ENCODE measurements at places on chromosomes 16 and 17.

- peak; percentile 41 for DNase-seq
Measured at GRCh38 chr16:85002608-85003007, 8.7 kb downstream of the ZDHHC7 start.

GRCh38 chr17:81710514-81711308, 1.4 kb upstream of the SLC25A10 start:
- DNase-seq, result peak; percentile 68

GRCh38 chr17:4678448-4679026, 25.4 kb downstream of the PELP1 start:
- no peak for DNase-seq

- DNase-seq, result no peak
Measured at GRCh38 chr17:57523926-57524632, 221.0 kb downstream of the CCDC182 start.

GRCh38 chr17:79752175-79752574, 21.4 kb downstream of the ENPP7 start:
- DNase-seq, result no peak

DNA sequence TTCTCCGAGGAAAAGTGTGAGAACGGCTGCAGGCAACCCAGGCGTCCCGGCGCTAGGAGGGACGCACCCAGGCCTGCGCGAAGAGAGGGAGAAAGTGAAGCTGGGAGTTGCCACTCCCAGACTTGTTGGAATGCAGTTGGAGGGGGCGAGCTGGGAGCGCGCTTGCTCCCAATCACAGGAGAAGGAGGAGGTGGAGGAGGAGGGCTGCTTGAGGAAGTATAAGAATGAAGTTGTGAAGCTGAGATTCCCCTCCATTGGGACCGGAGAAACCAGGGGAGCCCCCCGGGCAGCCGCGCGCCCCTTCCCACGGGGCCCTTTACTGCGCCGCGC, at the start of gene ERBB2:
ERBB2 (plus strand) TSS at position 247 of the 330 bp plus-strand sequence. CDS start 175 bp downstream, outside the sequence.
- peak; percentile 87 for DNase-seq

GRCh38 chr17:19718041-19718612, 1.7 kb upstream of the SLC47A2 start:
- DNase-seq, result no peak

GRCh38 chr17:7022781-7023571, at the start of gene BCL6B:
TSS of gene BCL6B (plus strand) at chr17:7023050. CDS start at chr17:7023672, 622 bp downstream.
- DNase-seq, result peak; percentile 69

Measured in mucosa of descending colon (tissue), 3 donors.